ENCODE measurements at places on chromosomes 1 and 21.
A peak's percentile ranks its signal among the peaks of the same experiment; 100 is the strongest.

- no peak for DNase-seq
Measured at GRCh38 chr1:192892934-192893333, 84.1 kb downstream of the RGS2 start.

DNA sequence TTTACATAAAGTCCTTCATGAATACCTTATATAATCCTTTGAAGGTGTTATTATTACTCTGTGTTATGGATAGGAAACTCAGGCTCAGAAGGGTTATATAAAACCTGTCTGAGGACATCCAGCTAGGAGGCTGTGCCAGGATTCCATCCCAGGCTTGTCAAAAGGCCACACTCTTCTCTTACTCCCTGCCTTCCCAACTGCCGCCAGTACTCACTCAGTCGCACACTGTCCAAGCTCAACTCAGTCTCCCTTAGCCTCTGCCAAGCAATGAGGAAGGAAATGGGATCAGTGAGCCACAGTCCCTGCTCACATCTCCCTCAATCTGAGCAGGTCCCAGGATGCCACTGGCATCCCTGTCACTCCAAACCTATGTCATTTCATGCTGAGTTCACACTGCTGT, 94.4 kb downstream of the NAV1 start:
- no peak for DNase-seq

GRCh38 chr1:206897175-206897574, at the start of gene IL24:
Gene IL24 (plus strand): TSS chr1:206897443. CDS start chr1:206897833, 390 bp downstream.
- DNase-seq = no peak

DNA sequence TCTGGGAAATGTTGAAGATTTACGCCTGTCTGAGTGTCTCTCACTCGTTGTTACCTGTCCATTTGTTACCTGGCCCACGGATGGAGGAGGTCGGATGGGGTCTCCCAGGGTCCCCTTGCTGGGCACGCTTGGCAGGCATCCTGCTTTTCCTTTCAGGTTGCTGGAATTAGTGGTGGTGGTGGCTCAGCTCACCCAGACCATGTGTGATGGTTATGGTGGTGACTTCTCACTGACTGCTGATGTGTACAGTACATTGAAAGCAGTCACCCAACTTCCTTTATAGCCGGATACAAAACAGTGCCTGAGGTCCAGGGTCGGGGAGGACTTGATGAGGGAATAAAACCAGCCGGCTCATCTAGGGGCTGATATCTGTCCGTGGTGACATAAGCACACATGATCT, 19.5 kb downstream of the MAPKAPK2 start:
- no peak for DNase-seq

GRCh38 chr1:1355416-1355815, 2.9 kb downstream of the MXRA8 start:
- DNase-seq = peak; percentile 54

DNA sequence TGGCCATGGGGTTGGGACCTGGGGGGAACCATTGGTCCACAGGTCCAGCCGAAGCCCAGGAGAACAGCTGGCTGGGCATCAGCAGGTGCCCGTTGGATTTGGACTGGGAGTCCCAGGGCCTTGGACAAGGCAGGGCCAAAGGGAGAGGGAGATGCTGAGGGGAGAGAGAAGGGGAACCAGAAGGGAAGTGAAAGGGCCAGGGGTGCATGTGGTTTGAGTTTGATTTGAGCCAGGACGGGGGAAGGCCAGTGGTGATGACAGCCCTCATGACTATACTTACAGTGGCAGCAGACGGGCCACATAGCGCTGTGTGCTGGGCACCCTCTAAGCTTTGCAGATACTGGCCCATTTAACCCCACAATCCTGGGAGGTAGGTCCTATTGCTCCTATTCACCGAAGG, 18.8 kb downstream of the AGRN start:
- DNase-seq = no peak

- DNase-seq = no peak
Measured at GRCh38 chr1:1436630-1437032, 1.1 kb downstream of the VWA1 start.

GRCh38 chr1:202802998-202803932, 5.0 kb downstream of the KDM5B start:
- peak; percentile 67 for DNase-seq

GRCh38 chr1:182809414-182809957, 19.9 kb downstream of the NPL start:
- DNase-seq = no peak

DNA sequence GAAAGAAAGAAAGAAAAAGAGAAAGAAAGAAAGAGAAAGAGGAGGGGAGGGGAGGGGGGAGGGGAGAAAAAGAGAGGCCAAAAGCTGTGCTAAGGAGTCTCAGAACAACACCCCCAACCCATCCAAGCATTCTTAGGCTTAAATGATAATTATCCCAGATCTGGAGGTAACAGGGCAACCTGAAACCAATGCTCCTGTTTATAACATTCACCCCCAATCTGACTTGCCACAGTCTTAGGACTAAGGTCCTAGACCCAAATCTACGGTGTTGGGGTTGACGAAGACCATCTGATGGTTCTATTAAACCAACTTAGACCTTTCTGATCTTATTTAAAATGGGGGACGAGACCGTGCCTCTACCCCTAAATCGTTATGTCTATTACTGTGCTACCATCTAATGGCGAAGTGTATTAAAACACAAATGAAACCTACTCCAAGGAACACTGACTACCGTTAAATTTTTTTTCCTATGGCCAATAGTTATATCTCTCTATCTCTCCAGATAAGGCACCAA, 119.3 kb upstream of the CDC42BPA start:
- DNase-seq = peak; percentile 71

DNA sequence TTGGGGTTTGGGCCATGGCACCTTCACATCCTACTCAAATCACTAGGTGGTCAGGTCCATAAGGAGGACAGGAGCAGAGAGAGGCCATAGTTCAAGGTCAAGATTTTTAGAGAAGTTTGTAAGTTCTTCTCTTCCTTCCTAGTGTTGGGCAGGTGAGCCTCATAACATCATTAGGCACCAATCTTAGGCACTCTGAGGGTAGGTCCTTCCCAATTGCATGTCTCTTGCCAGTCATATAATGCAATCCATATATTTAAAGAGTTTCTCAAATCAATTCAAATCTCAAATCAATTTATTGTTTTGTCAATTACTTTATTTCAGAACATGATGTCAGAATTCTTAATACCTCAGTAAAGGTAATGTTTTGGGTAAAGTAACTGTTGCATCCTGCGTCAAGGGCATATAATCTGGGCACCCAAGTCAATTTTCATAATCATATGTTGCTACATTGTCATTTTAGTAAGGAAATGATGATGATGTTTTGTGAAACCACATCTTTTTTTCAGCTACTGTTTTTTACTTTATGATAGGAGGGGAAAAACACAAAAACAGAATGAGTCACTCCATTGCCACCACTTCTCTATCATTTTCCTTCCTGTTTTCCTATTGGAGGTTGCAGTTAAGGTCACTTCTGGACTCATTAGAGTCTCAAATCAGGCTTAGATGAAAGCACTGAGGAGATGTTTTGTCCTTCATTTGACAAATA, 122.7 kb downstream of the UCHL5 start:
- DNase-seq = no peak

- DNase-seq = peak; percentile 99
Measured at GRCh38 chr1:84247425-84248220, 53.9 kb upstream of the SAMD13 start.

- peak; percentile 99 for DNase-seq
Measured at GRCh38 chr1:114757455-114758255, at the start of gene CSDE1. Gene CSDE1 (minus strand): TSS chr1:114757984. CDS start chr1:114739890, 18,094 bp downstream.

DNA sequence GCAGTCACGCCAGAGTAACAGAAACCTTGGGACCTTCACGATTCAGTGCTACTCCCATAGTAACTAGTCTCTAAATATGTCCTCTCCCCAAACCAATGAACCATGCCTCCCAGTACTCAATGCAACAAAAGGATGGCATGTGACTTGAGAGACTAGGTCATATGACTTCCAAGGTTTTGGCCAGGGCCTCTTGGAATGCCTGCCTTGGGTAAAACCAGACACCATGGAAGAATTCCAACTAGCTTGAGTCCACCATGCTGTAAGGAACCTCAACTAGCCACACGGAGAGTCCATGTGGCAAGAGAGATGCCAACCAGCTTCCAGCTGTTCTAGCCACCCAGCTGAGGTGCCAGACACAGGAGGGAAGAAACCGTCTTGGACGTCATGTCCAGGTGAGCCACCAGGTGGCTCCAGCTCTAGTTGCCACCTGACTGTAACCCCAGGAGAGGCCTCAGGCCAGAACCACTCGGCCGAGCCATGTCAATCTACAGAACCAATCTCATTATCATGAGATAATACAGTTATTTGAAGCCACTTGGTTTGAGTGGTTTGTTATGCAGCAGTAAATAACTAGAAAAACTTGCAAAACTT, 115.0 kb downstream of the SYF2 start:
- DNase-seq = no peak

GRCh38 chr21:44880405-44881197, 7.1 kb upstream of the PTTG1IP start:
- no peak for DNase-seq

- DNase-seq = no peak
Measured at GRCh38 chr21:42403611-42404231, at the start of gene UBASH3A. Gene UBASH3A (plus strand): TSS chr21:42403902. CDS start chr21:42403946, 44 bp downstream.

- DNase-seq = no peak
Measured at GRCh38 chr1:30413111-30413440, 310.3 kb downstream of the MATN1 start.

- no peak for DNase-seq
Measured at GRCh38 chr1:53999920-54000319, 18.1 kb downstream of the LDLRAD1 start.

DNA sequence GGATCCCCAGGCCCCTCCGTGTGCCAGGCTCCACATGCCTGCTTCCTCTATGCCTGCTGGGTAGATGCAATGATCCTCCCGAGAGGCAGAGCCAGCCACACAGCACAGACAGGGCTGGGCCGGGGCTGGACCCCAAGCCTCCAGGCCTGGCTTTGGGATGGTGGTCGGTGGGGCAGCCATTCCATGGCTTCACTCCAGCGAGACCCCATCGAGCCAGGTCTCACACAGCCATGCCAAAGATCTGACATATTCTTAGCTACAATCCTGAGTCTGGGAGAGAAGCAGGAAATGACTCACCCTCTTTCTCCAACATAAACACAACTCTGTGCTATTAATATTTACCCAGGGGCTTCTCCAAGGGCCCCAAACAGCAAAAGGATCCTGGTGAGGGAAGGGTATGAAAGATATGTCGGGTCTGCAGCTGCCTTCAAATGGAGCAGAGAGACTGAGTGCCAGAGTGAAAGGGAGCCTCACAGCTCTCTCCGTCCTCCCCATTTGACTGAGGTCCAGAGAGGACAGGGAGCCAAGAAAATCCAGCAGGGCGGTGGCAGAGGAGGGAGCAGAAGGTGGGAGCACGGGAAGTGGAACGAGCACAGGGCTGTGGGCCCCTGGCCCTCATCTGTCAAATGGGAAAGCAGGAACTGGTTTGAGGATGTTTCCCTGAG, 639.5 kb downstream of the MATN1 start:
- peak; percentile 89 for DNase-seq

DNA sequence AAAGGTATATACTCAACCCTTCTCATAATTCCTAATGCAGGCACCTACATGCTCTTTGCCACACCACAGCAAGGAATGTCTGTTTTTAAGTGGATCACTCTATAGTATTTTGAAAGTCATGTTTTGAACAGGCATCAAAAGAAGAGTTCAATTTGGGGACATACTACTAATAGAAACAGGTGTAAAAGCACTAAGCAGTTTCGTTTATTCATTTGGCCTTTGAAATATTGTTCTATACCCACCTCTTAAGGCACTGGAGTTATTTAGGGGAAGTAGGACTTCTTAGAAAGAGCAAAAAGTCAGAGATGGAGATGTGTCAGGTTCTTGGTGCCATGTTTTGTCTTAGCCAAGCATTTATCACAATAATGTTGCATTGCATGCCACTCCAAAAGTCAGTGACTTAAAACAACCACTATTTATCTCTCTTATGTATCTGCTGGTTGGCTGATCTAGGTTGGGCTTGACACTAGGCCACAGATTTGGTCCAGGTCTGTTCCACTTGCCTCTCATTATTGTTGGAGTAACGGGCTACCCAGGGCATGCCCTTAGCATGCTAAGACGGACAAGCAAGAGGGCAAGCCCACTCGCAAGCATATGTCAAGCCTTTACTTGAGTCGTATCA, 107.5 kb downstream of the RGL1 start:
- no peak for DNase-seq

DNA sequence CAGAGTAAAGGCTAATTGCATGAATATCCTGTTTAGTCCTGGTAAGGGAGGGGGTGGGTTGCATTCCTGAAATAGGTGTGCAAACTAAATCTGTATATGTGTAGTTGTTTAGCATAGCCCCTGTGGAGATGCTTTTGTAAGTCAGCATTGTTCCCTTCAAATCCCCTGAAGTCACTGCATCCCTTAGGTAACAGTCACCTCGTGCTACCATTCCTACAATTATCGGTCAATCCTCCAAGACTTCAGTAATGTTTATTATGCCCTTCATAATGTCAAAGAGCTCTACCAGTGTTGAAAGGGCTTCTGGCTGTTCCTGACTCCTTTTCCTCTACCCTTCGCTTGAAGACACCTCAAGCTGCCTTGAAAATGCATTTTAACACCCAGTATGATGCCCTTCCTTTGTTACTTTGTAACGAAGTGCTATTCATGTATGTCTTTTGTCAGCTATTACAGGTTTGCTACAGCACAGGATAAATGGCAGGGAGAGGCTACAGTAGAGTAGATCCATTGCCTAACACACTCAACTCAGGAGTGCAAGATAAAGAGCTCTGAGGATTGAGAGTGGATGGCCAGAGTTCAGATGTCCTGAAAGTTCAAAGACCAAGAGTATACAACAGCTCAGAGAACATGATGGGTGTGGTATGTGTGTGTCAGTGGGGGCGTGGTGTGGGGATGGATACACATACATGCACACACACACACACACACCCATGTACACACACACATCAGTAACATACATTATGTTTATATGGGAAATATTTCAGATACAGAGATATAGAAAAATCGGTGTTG, 27.4 kb upstream of the FOXD3 start:
- DNase-seq = no peak

All from mesenchymal stem cell (in vitro differentiated cells and primary cell).